ENCODE measurements at places on chromosomes 1 and 21.

GRCh38 chr21:20031807-20032206, 966.4 kb upstream of the NCAM2 start:
- no peak for DNase-seq

DNA sequence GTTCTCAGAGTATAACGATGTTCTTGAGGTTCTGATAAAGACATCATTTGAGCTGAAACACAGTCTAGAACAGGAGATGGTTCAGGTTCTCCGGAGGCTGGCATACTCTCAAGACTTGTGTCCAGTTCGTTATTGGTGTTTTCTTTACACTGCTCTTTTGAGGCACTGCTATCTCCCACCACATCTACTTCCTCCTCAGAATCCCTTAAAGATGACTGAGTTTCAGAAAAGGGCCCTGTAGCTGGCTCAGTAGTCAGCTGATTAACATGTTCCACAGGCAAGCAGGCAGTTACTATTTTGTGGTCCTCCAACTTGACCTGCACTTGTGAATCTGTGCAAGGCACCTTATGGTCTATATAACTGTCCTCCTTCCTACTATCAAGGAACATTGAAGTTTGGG, 50.2 kb downstream of the ZZZ3 start:
- DNase-seq, result no peak

GRCh38 chr1:240241278-240241677, 149.6 kb downstream of the FMN2 start:
- no peak for DNase-seq

DNA sequence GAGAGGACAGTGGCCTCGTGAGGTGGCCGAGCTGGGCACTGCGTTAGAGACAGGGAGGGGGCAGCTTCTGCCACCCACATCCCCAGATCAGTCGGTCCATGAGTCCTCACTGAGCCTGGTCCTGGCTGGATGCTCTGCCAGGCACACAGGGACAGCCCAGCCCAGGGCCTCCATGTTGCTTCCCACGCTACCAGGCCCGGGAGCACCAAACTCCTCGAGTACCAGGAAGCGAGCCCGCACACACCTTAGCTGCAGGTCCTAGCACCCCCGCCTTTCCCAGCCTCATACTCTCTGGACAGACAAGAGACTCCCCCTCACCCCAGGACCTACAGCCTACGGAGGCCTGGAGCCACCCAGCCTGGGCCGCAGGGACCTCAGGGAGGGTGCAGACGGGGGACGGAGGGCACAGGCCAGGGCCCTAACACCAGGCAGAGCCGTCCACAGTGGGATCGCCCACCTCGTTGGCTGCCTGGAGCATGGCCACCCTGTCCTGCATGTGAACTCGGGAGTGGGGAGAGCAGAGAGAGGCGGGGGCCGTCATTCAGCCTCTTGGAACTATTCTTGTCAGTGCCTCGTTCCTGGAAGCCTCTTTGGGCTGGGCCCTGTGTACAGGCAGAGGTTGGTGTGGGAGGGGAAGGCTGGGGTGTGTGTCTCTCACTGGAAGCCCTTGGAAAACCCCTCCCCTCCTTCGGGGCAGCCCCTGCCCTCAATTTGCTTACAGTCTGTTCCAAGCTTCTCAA, 90.9 kb upstream of the RUNX3 start:
- no peak for DNase-seq

DNA sequence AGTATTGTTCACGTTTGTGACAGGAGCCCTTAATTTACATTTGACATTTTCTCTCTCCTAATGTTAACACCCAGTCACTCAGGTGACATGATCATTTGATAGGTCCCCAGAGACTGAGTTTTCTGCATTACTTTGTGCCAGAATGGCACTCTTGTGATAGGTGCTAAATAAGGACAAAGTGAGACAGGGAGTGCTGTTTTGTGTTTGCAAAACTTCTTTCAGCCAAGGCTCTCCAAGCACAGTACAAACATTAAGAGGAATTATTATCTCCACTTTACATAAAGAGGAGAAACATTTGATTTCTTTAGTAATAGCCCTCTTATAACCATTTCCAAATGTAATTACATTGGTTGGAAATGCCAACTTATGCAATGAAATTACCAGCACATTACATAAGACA, 355.2 kb downstream of the NTNG1 start:
- no peak for DNase-seq

DNA sequence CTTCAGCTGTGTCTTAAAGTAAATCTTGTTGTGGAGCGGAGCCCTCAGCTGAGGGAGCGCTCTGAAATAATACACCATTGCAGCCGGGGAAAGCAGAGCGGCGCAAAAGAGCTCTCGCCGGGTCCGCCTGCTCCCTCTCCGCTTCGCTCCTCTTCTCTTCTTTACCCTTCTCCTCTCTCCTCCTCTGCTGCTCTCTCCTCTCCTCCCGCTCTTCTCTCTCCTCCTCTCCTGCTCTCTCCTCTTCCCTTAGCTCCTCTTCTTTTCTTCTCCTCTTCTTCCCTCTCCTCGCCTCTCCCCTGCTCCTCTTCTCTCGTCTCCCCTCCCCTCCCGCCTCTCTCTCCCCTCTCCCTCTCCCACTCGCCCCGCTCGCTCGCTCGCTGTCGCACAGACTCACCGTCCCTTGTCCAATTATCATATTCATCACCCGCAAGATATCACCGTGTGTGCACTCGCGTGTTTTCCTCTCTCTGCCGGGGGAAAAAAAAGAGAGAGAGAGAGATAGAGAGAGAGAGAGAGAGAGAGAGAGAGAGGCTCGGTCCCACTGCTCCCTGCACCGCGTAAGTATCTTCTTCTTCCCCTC, at the start of gene PROX1:
Gene PROX1 (plus strand): TSS at position 47 of the 580 bp plus-strand sequence. CDS start 8,563 bp downstream, outside the sequence.
- no peak for DNase-seq

GRCh38 chr1:226549094-226549936, 751 bp downstream of the STUM start:
- DNase-seq, result no peak

- DNase-seq, result no peak
Observed at GRCh38 chr1:50634251-50634650, 211.0 kb upstream of the DMRTA2 start.

- DNase-seq, result peak; percentile 84
Observed at GRCh38 chr1:23422241-23422877, 2.2 kb downstream of the TCEA3 start.

DNA sequence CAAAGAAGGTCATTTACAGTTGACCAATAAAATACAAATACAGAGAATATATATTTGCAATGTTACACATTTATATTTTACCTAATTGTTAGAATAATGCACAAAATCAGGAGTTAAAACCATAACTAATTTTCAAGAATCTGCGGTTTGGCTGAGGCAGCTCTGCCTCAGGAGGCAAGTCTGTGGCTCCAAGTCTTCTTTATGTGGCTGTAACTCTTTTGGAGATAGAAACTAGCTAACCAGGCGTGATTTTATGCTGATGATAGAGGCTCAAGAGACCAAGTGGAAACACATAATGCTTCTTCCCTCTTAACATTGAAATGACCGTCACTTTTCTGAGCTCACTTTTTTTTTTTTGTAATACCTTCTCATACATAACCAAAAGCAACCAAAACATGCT, 744.7 kb upstream of the CXADR start:
- no peak for DNase-seq

DNA sequence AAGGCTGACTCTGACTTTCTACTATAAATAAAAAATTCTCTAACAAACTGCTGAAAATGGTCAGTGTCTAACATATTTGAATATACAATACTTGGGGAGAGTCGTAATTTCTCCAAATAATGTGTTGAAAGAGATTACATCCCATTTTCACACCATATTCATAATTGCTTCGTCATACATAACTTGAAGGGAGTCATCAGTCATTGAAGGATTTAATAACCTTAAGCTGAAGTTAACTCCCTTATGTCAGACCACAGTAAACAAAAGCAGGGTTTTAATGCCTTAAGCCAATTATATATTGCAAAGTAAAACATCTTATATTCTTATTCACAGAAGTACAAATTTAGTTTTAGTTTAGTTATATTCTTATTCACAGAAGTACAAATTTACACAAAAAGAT, 129.9 kb downstream of the RERE start:
- DNase-seq, result no peak

DNA sequence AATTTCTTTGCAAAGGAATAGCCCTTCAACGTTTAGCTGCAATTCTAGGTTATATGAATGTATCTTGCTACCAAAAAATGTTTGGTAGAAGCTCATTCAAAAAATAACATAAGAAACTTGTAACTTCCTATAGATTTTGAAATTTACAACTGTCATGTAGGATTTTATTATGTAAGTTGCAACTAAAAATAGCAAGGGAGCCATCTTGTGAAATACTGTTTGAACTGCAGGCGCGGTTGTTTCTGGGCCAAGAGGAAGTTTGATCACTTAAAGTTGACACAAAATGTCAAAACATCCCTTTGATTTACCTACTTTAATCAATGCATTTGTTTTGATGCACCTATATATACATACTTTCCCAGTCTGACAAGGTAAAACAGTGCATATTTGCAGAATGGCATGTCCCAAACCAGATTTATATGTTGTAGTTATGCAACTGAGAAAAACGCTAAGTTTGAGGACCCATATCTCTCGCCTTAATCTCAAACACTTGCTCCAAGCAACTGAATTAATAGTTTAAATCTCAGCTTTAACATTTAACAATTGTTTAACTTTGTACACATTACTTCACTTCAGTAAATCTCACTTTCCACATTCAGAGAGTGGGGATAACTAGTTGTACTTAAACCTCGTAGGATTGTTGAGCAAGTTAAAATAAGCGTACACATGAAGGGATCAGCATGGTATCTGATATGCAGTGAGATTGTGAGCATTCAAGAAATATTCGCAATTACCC, 63.9 kb downstream of the KCNK2 start:
- DNase-seq, result no peak

- no peak for DNase-seq
Observed at GRCh38 chr1:115793162-115793561, 24.6 kb upstream of the CASQ2 start.

DNA sequence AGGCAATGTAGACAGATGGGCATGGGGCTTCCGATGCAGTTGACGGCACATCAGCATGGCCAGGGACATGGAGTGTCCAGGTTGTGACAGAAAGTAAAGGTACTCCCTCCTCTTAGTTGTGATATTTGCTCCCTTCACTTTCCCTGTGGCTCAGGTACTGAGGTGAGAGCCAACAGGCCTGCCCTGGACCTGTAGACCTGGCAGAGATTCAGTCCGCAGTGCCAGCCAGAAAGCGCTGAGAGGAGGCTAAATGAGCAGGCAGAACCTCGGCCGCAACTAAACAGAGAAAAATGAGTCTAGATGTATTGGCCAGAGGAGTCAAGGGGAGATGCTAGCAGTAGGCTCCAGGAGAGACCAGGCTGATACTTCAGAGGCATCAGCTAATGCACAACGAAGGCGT, 22.6 kb upstream of the KCNK2 start:
- DNase-seq, result no peak

GRCh38 chr1:53349968-53350852, 22.3 kb upstream of the LRP8 start:
- peak; percentile 53 for DNase-seq

- no peak for DNase-seq
Observed at GRCh38 chr1:179137617-179138255, 55.9 kb downstream of the TOR3A start.

DNA sequence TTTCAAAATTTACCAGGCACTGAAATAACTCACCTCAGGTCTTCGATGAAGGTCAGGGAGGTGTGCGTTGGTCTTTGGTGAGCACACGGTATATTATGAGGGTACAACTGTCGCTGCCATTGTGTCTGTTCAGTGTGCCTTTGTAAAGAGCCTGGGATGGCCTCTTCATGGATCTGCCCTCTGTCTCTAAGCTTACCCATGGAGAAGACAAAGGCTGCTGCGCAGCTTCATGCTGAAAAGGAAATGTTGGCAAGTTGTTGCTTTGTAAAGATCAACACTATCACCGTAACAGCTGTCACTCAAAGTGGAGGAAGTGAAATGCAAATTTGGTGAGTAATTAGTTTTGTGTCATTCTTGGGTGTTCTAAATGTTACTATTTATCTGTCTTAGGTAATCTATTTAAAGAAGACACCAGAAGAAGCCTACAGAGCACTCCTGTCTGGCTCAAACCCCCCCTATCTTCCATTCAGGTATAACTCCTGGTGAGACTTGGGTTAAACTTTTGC, 71.6 kb downstream of the CDC14A start:
- no peak for DNase-seq

DNA sequence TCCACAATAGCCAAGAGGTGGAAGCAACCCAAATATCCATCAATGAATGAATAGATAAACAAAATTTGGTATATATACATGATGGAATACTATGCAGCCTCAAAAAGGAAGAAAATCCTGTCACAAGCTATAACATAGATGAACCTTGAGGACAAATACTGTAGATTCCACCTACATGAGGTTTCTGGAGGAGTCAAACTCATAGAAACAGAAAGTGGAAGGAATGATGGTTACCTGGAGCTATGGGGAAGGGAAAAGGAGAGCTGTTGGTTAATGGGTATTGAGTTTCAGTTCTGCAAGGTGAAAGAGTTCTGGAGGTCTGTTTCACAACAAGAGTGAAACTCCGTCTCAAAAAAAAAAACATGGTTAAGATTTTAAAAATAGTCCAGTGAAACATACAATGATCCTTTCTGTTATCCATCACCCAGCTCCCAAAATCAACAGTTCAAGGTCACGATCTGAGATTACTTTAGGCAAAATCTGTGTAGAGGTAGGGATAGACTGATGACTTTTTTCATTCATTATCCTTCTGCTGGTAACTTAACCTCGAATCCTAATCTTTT, 80.8 kb upstream of the HNRNPU start:
- no peak for DNase-seq

GRCh38 chr1:58734630-58735029, 34.8 kb upstream of the MYSM1 start:
- DNase-seq, result no peak

- no peak for DNase-seq
Observed at GRCh38 chr1:168801032-168801745, 72.2 kb upstream of the DPT start.

DNA sequence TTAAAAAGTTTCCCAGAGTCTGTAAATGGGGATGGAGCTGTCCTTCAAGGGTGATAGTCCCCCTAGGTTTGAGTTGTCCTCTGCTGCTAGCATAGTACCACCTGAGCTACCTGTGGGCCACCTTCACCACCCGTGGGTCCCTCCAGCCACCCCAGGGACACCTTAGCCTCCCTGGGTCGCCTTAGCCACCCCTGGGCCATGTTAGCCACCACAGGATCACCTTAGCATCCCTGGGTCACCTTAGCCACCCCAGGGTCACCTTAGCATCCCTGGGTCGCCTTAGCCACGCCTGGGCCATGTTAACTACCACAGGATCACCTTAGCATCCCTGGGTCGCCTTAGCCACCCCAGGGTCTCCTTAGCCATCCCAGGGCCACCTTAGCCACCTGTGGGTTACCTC, 67.1 kb downstream of the ADARB1 start:
- DNase-seq, result peak; percentile 50

GRCh38 chr1:68301471-68302001, 69.2 kb upstream of the WLS start:
- DNase-seq, result no peak

DNA sequence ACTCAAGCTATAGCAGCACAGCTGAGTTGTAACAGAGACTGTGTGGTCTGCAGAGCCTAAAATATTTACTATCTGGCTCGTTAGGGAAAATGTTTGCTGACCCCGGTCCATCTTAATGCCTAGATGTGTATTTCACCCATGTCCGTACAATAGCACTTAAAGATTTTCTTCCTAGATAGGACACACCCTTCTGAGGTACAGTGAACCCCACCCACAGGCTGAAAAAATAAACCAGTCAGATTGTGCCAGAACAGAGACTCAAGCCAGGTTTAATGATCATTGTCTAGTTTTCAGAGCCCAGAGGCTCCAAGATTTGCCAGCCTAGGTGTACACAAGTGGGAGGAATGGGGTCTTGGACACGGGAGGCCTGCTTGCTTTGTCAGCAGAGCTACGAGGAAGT, 5.6 kb downstream of the AMIGO1 start:
- no peak for DNase-seq
